Activated CD8-positive, alpha-beta memory T cell treated with anti-CD3 and anti-CD28 coated beads for 1 hour (primary cell): ENCODE measurements at places on chromosomes 3 and 15.

- no peak for DNase-seq
These were observed 742.0 kb downstream of the NR2F2 start for GRCh38 chr15:97072545-97072944.

DNA sequence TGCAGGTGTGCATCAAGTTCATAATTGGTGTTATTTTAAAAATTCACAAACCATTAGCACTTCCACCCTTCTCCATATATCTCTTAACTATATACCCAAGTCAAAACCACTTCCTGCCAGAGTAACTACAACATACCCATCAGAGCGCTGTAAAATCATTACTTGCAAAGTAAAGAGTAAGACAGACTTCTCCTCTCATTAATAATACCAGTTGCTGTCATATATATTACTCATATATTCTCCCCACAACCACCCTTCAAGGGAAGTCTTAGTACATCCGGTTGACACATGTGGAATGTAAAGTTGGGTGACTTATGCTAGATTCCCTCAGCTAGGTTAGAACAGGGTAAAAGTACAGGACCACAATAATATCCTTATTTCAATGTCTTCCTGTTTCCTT lies 5.6 kb downstream of the TERC start:
- DNase-seq: no peak

DNA sequence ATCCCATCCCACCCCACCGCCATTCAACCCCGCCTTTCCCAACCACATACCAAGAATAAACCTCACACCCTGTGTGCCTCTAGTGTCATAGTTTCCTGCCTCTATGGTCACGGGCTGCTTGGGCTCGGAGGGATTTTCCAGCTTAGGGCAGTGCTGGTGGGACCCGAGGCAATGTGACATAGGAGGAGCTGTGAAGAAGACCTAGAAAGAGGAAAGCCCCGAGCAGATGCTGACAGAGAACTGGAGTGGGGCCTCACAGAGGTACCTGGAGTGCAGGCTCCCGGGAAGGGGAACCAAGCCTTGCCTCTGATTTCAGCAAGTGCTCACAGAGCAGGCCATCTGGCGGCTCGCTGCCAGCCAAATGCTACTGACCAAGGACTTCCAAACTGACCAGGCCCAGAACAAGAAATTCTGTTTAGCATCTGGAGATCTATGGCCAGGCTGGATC lies 27.5 kb downstream of the BHLHE40 start:
- DNase-seq: peak; percentile 33

DNA sequence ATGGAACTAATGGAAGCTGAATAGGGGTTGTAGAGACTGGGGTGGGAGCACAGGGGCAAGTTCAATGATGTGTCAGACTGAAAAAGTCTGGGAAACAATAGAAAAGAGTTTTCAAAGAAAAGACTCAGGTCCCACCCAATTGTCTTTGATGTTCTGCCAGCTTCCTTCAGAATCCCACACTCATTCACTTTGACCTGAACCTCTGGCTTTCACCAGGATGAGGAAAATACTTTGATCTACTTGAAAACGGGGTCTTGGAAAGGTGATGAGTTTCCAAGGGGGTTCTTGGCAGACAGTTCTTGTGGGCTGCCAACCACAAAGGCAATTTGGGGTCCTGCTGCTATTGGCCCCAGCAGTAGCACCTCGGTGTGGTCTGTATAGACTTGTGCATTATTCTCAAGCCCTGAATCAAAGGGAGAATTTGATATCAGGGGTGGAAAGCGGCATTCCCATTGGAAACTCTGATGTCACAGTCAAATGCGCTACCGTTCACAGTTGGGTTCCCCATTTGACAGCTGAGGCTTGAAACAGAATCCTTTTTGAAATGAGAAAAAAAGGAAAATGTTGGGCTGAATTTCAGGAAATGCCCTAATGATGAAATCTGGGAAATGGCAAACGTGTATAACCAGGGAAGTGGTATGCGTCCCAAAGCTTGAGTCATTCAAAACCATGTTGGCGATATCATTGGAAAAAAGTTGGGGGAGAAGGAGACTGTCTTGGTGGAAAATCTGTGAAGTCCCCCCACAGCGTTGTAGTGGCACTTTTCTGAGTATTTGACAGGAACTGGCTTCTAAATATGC lies 229.2 kb upstream of the LRTM1 start:
- DNase-seq: no peak
